ENCODE measurements at places on chromosomes 1 and 21.

DNA sequence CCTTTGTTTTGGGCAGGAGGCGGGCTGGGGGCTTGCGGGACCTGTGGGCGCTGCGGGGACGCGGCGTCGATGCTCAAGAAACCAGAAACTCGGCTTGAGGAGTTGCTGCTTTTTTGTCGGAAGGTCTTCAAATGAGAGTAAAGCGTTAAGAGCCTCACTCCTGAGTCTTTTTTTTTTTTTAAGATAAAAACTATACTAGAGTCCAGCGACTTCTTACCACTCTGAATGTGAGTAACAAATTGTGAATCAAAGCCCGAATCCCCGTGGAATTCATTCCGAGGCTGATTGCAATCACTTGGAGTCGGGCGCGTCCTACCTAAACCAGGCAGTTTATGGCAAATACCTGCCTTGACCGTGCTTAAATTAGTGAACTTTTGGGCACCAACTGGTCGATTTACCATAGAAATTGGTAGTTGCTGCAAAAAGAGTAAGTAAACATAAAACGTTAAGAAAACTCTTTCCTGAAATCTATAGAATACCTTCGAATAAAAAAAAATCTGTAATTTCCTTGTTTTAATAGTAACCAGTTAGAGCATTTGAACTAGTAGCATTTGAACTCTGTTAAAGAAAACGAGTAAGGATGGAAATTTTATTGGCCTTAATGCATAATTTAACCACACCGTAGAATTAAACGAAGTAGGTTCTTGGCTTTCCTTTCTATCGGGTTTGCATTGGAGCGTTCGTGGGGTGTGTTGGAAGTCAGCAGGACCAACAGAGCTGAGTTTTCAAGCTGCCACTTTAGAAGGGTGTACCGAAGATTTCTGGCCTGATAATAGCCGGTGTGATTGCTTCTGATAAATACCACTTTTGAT lies 769 bp downstream of the GPSM2 start:
- DNase-seq, result peak; percentile 64

DNA sequence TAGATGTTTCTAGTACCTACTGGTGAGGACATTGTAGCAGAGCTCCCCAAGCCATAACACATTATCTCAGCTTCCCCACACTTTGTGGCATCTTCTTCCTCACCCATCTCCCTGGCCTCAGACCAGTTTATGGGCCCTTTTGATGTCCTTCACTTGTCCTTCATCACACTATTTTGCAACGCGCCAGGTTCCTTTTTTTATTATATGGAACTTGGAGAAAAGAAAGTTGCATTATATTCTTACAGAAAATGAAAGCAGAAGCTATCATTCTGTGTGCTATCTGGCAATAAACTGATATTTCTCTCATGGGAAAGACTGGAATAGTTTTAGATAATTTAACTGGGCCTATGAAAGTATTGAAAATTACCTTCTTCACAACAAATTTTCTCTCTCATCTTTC lies 196.9 kb upstream of the ETV3 start:
- DNase-seq, result no peak

GRCh38 chr1:214718724-214719123 lies 115.7 kb downstream of the CENPF start:
- DNase-seq, result no peak

DNA sequence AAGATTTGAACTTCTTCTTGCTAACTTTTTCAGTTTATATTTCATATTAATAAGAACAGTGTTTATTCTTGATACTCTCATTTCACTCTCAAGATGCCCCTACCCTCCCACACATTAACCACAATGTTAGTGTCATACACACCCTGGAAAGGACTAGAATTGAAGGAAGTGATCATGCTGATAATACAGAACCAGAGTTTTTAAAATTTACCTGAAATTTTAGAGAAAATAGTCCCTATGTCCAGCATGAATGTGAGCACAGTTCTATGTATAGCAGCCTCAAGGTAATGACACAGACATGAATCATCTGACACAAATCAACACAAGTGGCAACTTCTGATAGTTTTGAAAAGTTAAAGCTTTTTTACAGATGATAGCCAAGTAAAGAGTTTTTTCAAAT lies 26.0 kb downstream of the RGS1 start:
- no peak for DNase-seq

DNA sequence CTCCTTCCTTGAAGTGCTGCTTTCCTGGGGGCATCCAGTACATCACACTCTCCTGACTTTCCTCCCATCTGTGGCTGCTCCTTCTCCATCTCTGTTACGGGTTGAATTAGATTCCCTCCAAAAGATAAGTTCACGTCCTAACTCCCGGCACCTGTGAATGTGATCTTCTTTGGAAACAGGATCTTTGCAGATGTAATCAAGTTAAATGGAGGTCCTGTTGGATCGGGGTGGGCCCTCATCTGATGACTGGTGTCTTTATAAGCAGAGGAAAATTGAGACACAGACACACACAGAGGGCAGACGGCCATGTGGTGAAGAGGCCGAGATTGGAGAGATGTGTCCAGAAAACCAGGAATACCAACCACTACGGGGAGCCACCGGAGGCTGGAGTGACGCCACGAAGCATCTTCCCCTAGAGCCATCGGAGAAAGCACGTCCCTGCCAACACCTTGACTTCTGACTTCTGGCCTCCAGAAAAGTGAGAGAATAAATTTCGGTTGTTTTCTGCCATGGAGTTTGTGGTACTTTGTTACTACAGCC lies 36.0 kb downstream of the ZBTB18 start:
- no peak for DNase-seq

DNA sequence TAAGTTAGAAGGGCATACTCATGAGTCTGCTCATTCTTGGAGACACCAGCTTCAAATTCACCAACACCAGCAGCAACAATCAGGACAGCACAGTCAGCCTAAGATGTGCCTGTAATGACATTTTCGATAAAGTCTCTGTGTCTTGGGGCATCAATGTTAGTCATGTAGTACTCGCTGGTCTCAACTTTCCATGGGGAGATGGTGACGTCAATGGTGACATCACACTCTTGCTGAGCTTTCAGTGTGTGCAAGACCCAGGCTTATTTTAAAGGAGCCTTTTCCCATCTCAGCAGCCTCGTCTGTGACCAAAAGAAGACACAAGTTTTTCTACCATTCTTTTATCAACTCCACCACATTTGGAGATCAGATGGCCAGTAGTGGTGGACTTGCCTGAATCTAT lies 75.5 kb downstream of the SERINC2 start:
- DNase-seq, result no peak

DNA sequence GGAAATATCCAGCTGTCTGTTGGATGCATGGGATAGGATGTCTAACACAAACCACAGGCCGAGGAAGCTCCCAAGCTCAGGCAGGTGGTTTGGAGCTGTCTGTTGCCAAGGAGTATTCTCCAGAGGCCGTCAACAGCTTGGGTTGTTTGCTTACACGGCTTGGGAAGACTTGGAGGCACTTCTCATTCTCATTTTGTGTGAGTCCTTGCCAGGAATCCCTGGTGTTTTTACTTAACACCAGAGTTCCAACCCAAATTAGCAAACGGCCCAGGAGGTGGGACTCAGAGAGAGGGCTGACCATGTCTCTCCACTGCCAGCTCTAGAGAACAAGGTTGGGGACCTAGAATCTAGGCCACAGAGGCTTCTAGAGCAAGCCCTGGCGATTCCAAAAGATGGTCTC lies 72.7 kb upstream of the FAM20B start:
- DNase-seq, result peak; percentile 26

GRCh38 chr1:213670692-213671023 lies 317.1 kb upstream of the PROX1 start:
- DNase-seq, result no peak

DNA sequence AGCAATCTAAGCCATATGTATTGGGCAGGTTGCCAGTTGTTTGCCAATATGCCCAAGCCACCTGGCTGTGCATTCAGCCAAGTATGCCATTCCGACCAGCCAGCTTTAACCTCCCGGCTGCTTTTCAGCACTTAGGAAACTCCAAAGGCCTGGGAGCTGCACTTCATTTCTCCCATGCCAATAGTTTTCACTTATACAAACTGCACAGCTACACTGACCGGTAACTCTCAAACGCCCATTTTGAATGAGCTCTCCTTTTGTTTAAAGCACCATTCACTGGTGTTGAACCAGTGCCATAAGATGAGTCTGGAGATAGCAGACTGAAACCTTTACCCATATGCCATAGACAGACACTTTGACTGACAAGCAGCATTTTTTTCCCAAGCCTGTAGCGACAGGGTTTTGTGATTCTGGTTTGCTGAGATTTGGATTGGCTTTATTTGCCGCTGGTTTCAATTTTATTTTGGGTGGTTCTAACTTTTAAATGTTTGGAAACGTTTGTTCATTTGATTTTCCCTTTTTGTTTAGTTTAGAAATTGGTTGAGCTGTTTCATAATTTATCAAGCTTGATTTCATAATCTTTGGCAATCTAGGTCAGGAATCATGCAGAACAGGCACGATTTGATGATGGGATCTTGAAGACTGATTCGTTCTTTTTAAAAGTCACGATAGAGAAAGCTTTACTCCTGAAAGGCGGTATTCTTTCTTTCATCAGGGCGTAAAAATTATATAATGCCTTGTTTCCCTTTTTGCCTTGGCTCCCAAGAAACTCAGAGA lies 144.6 kb downstream of the NFIA start:
- DNase-seq, result peak; percentile 30

- DNase-seq, result no peak
These were observed 118.3 kb downstream of the FMN2 start for GRCh38 chr1:240210026-240210425.

DNA sequence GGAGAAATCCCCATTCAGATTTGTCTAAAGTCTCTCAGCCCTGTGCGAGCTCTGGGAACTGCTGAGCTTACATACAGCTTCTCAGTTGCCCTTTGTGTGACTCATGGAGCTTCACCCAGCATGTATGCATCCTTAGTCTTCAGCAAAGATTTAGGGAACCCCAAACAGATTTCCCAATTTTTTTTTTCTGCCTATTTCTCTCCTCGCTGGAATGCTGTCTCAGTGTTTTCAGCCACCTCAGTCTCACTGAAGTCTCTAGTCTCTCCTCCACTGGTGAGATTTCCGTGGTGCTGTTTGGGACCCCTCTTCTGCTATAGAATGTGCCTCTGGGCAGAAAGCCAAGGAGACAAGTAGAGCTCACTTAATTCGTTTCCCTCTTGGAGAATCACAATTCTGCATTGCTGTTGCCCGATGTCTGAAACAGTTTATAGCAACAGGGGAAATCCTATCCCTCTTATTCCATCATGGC lies 28.1 kb upstream of the TXLNA start:
- no peak for DNase-seq

DNA sequence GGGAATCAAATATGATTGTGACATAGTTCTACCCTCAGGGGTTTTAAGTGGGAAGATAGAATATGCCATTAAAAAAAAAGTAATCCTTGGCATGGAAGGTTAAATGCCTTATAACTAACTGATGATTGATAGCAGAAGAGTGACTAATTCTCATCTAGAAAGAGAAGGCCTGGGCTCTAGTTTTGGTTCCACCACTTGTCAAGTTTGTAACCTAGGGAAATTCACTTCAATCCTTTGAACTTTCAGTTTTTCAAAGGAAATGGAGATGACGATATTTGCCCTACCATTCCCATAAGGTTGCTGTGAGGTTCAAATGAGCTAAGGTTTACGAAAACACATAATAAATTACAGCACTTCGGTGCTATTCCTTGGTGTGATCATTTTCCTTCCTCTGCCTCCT lies 88.5 kb downstream of the GPR88 start:
- DNase-seq, result no peak

GRCh38 chr1:205351984-205352713 lies 4.6 kb downstream of the KLHDC8A start:
- DNase-seq, result peak; percentile 96

- DNase-seq, result no peak
These were observed 6.4 kb downstream of the SSBP3 start for GRCh38 chr1:54399765-54400164.

- DNase-seq, result no peak
These were observed 123.8 kb downstream of the CLIC6 start for GRCh38 chr21:34792504-34793089.

DNA sequence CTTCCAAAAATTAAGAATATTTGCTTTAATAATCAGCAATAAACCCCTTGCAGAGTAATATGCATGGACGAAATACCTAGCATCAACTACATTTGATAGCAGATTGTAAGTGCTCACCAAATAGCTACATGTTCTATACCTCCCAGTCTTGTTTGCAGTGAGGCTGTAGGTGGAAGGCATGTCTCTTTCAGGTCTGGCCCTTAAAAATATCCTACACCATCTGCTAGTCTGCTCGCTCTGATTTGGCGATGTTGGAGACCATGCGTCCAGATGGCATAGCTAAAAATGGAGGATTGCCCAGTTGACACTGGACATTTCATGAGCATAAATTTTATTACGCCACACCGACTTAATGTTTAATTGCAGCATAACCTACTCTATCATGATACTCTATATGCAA lies 47.1 kb downstream of the SSX2IP start:
- DNase-seq, result no peak

GRCh38 chr21:38927776-38928175 lies 122.0 kb downstream of the ETS2 start:
- no peak for DNase-seq

- DNase-seq, result peak; percentile 43
These were observed at the start of gene HFM1 for GRCh38 chr1:91404151-91405012. TSS of gene HFM1 (minus strand) at chr1:91404837. CDS start at chr1:91401082, 3,755 bp downstream.

- DNase-seq, result peak; percentile 91
These were observed at the start of gene ELF3 for GRCh38 chr1:202010180-202011015. TSS of gene ELF3 (plus strand) at chr1:202010587. CDS start at chr1:202011137, 550 bp downstream.

DNA sequence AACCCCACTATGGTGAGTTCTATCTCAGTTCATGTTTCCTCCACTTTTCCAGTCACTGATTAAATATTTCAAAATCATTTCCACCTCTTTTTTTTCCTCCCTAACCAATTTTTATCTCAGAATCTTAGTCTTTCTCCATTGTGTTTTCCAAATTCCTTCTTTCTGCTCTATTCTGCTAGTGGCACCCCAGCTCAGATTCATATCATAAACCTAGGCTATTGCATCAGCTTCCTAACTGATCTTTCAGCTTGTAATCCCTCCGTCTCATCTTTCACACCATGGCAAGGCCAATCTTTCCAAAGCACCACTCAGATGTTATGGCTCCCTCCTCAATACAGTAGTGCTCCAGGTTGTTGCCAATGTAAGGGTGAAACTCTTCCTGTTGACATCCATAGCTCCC lies 631.9 kb downstream of the PLPP3 start:
- no peak for DNase-seq

DNA sequence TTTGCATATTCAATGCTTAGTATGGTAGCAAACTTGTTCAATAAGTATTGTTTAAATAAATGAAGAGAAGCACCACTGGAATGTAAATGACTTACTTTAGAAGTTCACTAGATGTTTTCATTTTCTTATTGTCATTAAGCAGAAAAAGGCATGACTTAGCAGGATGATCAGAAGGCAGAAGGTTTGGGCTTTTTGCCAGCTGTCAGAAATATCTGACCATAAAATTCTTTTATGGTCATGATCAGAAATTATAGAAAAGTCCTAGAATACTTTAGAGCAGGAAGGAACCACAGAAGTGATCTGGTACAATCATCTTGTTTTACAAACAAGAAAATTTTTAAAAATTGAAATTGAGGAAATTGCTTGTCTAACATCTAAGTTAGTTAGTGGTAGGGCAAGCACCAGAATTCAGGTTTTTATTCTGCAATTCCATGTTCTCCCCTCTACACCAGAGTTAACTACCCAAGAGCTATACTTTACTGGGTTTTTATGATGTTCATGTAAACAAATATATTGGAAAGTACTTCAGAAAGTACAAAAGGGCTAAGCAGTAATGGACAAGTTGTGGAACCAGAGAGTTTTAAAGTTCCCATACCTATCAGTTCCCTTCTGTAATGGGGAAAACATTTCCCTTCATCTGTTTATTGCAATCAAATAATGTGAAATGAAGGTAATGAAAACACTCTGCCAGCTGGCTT lies 10.1 kb downstream of the FMO5 start:
- no peak for DNase-seq

All from NCI-H1417 (cell line).